ENCODE measurements at places on chromosomes 11 and 22.

GRCh38 chr11:10409207-10409661 lies 45.8 kb upstream of the AMPD3 start:
- DNase-seq, result no peak

GRCh38 chr11:72812967-72813739 lies 1.1 kb upstream of the ATG16L2 start:
- DNase-seq, result peak; percentile 67

GRCh38 chr11:33542921-33543320 lies 157.7 kb downstream of the C11orf91 start:
- peak; percentile 52 for DNase-seq

GRCh38 chr11:111438846-111439520 lies 59.9 kb upstream of the POU2AF1 start:
- DNase-seq, result no peak

DNA sequence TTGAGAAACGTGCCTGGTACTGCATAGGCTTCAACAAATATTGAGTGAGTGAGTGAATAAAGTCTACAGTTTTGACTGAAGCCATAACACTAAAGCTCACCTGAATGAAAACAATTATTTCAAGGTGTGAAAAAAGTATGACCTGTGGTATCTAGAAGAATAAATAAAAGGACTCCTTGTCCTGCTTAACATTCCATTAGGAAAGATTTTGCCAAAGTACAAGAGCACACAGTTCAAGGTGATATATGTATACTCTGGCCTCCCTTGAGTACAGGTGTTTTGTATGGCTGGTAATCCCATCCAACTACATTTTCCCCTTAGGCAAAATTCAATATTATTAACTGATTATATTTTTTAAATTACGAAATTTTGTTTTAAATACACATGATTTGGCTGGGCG lies 1.8 kb upstream of the CREBZF start:
- no peak for DNase-seq

- no peak for DNase-seq
Measured at GRCh38 chr22:38631724-38632123, 24.5 kb downstream of the FAM227A start.

GRCh38 chr22:42676059-42676607 lies 26.9 kb upstream of the CYB5R3 start:
- peak; percentile 83 for DNase-seq

All from fibroblast of mammary gland (primary cell).